ENCODE measurements at places on chromosomes 12 and 14.

DNA sequence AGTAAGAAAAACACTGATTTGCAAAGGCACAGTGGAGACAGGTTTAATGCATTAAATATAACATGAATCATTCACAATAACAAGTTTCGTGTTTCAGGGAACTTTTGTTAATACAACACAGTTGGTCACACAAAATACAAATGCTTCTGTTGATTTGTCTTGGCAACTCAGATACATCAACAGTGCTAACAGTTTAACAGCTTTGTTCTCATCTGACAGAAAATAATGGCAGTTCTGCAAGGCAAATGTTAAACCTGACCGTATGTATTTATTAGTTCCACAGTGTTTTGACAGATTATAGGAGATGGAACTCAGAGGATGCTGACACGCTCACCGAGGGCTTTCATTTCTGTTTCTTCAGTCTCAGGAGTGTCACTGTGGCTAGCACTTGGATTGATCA is 350.7 kb downstream of the PRKD1 start:
- DNase-seq: no peak

- no peak for DNase-seq
These were observed 4.1 kb downstream of the PLXNC1 start for GRCh38 chr12:94152292-94153078.

DNA sequence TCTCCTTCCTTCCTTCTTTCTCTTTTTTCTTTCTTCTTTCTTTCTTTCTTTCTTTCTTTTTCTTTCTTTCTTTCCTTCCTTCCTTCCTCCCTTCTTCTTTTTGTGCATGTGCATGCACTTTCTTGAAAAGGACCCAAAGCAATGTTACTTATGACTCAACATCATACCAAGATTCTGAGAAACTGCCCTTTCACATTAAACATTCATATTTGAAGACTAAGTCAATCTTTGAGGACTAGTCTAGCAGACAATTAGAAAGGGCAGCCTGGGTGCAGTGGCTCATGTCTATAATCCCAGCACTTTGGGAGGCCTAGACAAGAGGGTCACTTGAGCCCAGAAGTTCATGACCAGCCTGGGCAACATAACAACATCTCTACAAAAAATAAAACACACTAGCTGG is 212.8 kb upstream of the KITLG start:
- DNase-seq: no peak

GRCh38 chr12:7142809-7143465 is 12.8 kb downstream of the CLSTN3 start:
- DNase-seq: no peak

DNA sequence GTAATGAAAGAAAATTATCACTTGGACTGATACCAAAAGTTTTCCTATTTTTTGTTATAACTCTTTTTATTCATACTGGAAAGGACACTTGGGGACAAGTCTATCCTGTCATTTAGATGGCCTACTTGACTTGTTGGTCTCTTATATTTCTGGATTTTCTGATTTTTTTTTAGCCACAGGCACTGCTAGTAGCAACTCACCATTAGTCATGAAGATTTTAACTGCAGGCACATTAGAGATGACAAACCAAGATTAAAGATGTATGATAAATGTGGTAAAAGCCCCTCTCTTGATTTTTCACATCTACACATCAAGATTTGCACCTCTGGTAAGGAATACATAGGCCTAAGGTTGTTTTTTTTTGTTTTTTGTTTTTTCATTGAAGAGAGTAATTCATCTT is 217.0 kb downstream of the SLC25A21 start:
- no peak for DNase-seq

DNA sequence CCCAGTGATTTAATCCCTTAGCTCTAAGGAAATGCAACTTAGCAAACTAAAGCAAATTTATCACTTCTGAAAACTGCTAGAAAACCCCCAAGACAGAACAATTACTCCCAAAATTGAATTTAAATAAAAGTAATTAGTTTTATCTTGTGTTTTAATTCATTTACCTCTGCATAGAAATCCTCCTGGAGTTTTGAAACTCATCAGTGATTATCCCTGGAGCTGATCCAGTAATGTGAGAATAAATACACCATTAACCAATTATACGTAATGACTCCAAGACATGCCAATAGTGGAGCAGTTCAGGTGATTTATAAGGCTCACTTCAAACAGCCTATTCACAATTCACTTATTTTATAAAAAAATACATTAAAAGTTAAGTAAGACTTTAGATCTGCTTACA is 855.3 kb upstream of the FLRT2 start:
- DNase-seq: no peak

DNA sequence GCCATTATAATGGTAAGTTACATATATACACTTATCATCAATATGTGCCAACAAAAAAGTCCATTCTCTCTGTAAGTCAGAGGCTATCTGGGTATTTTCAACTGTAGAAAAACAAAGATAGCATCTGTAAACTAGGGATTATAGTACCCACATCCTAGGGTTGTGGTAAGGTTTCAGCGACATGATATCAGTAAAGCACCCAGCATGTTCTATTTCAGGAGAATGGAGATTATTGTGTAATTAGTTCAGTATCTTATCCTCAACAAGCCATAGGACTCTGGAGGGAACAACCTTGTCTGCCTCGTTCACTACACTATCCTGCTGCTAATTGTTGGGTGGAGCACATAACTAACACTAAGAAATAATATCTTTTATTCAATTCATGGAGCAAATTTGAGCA is 19.7 kb upstream of the CKAP4 start:
- no peak for DNase-seq

DNA sequence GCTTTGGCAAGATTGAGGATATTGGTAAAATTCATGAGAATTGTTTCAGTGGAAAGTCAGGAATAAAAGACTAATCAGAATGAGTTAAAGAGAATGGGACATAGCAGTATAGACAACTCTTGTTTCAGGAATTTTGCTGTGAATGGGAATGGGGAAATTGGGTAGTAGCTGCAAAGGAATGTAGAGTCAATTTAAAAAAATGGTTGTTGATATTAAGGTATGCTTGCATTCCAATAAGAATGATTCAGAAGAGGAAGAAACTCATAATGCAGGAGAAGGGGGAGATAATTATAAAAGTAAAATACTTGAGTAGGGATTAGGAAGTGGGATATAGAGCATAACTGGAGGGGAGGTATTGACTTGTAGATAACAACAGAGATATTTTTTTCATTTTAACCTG is 40.7 kb downstream of the MNAT1 start:
- no peak for DNase-seq

DNA sequence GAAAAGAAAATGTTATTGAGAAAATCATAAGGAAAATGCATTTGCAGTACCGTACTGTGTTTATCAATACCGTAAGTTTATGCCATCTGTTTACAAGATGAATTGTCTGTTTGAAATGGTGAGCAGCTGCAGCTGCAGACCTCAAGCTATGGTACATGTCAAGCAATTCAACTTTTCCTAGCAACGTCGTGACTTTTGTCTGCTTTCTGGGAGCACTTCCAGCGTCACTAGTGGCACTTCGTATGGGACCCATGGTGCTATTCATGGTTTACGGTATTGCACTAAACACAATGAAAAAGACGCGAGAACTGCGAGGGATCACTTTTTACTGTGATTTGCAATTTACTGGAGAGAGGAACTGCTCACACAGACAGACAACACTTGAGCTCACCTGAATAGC is 160.8 kb downstream of the UNC79 start:
- no peak for DNase-seq

All from progenitor cell of endocrine pancreas (in vitro differentiated cells).